CD4-positive, alpha-beta T cell treated with Interleukin-6 at 100 ng/mL for 8 hours (primary cell): ENCODE measurements at places on chromosomes 12 and 14.

DNA sequence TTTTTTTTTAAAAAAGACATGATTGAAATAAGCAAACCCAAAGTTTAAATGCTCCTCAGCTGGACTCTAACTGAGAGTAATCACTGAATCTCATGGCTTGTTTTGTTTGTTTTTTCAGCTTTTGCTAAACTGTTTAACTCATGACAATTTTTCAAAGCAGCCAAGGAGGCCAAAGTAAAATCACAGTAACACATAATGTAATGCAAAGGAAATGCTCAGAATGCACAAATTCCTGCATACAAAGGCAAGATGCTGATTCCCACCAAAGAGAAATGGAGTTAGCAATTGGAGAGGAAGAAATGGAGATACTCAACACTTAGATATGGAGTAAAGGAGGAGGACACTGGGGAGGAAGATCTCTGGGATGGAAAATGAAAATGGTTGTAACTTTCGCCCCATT lies 126.2 kb upstream of the SOX5 start:
- DNase-seq = no peak

DNA sequence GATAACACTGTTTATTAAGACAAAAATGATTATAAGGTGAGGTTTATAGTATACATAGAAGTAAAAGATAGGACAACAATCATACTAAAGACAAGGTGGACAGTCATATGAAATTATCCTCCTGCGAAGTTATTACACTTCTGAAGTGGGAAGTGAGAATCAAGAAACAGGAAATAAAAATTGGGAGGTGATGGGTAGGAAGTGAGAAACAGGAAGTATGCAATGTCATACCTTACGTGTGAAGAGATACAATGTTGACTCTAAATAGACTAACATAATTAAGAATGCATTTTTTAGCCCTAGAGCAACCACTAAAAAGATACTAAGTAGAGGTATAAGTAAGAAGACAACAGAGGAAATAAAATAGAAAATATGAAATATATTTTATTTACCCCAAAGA lies 43.7 kb downstream of the GRIN2B start:
- no peak for DNase-seq

DNA sequence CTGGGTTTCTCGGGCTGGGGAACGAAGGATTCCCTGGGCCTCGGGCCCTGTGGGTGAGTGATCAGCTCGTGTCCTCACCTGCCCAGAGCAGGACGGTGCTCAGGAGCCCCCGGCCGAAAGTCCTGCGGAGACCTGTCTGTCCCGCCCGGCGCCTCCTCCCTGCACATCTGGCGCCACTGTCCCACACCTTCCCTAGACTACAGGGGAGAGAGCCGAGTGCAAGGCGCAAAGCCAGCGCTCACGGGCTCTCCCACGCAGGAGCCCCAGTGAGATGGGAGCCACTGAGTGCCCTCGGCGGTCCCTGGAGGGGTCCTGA lies 13.1 kb upstream of the TEX22 start:
- DNase-seq = no peak

DNA sequence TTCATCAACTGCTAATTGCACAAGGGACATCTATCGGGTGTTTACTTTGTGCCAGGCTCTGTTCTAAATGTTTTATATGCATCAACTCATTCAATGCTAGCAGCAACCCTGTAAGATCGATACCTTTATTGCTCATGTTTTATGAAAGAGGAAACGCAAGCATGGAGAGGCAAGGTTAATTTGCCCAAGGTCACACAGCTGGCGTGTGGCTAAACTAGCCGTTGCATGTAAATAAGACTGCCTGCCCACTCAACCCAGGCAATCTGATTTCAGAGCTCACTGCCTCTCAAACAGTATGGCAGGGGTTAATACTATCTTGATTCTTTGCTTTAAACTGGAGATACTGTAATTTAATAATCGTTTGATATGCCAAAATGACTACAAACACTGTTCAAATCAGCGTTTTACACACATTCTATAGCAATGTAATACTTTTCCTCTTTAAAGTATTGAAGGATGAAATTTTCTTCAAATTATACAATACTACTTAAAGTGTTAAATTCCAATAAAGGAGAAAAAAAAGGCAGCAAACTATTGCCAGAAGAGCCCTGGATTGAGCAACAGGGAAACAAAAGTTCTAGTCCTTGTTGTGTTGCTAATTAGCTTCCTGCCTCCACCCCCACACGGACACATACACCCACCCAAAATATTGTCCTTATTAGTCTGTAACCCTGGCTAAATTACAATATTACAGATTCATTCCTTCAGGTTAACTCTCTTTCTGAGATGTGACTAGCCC lies 39.1 kb upstream of the DHRS7 start:
- no peak for DNase-seq

GRCh38 chr12:76925135-76925534 lies 46.3 kb upstream of the CSRP2 start:
- no peak for DNase-seq

DNA sequence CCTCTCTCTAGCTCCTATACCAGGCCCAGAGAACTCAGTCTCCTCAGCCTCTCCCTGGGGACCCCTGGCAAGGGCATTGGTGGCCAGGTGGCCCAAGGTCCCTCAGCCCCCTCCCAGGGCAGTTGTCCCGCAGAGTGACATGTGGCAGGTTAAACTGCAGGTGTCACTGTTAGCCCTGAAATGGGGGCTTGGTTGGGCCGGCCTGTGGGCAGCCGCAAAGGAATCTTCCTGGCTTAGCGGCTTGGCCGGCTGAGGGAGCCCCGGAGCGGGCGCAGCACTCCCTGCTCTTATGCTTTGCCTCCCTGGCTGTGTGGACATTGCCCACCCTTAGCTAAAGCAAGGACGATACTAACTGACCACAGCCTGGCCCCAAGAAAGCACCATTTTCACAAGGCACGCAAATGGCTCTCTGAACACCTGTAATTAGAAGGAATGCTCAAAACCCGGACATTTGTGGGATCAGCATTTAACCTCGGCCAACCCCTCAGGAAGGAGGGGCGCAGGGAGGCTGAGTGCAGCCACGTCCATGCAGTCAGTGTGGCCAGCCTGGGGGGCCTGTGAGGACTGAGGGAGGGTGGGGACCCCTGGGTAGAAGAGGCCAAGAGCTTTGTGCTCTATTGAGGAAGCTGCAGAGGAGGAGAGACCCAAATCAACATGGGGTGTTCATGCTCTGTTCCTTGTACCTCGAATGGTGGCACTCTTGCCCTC lies 82.2 kb downstream of the PAPOLA start:
- no peak for DNase-seq

DNA sequence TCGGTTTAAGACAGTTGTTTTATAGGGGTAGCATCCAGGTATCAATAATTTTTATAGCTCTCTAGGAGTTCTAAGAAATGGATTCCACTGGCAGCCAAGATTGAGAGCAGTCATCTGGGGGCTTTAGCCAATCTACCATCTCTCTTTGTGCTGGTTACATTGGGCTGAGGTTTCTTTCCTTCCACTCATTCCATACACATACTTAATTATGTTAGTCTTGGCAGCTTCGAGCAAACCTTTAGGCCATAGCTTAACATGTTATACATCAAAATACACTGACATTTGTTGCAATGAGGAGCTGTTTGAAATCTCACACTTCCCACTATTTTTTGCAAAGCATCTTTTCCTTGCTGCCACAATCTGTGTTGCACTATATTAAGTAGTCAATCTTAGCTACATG lies 63.1 kb downstream of the ARMH4 start:
- DNase-seq = no peak

DNA sequence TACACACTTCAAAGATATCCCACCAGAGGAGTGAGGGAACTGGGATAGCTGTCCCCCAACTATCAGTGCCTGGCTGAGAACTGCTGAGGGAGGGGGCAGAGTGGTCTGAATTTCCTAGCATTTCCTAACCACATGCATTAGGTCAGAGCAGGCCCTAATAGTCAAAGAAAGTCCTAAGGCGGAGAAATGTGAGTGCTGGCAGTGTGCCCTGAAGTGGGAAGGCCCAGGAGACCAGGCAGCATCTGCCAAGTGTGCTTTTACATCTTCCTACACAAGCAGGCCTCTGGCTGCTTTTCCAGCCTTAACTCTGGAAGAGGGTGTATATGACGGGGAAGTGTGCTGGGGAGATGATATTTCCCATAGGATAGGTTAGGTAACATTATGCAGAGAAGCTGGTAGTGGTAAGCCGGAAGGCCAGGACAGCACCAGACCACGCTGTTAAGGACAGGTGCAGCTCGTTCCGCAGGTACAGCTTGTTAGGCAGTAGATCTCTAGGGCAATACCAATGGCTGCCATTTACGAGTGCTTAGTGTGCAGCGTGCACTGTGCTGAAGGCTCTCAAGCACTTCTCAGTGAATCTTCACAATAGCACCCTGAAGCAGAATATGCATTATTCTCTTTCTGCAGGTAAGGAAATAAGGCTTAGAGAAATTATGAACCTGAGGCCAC lies 9.1 kb upstream of the CCDC198 start:
- no peak for DNase-seq

DNA sequence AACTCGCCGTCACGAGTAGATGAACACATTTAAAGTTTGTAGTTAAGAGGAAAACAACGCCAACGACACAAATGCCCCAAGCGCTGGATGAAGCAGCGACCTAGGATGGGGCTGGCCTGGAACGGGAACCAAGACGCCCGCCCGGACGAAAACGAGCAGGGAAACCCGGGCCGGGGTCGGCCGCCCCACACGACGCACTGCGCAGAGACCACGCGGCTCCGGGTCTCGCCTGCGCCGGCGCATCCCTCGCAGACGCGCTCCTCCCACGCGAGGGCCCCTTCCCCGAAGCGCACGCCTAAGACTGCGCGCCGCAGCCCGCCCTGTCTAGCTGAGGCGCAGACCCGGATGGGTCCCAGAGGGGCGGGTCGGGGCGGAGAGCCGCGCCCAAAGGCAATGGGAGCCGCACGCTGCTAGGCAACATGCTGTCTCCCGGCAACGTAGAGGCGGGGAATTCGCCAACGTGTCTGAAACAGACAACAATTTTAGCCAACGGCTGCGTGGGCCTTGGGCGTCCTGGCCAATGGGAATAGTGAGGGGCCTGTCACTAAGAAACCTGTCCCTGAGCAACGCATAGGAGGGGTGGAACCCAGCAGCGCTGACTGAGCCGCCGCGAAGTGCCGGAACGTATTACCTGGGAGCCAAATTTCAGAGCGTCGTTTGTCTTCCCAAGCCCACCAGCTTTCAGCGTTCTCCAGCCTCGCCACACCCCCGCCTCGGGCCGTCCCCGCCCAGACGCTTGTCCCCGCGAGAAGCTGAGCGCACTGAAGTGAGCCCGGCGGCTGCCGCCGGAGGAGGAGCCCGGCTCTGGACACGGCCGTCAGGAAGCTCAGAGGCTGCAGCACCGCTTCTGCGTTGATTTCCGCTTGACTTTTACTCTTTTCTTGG lies 21.0 kb upstream of the CHFR start:
- peak; percentile 96 for DNase-seq

DNA sequence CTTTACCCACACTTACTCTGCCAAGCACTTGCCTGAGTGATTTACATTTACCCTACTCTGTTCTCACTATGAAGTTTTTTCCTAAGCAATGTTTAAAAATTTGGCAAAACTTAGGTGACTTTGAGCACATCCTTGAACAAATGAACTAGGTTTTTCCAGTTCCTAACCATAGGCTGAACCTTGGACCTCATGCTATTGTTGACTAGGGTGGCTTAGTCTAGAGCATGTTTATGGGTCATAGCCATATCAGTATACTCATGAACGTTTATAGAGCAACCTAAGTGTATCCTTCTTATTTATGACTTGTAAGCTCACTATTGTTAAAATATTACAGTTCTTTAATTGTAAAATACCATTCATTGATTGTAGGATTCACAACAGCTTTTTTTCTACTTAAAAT lies 85.0 kb upstream of the KRR1 start:
- no peak for DNase-seq

- no peak for DNase-seq
Measured at GRCh38 chr12:127176804-127177203, 1090.2 kb upstream of the TMEM132C start.

- DNase-seq = no peak
Measured at GRCh38 chr12:106733660-106734059, 40.8 kb upstream of the RIC8B start.

GRCh38 chr14:55301437-55302121 lies 30.4 kb downstream of the FBXO34 start:
- DNase-seq = no peak

DNA sequence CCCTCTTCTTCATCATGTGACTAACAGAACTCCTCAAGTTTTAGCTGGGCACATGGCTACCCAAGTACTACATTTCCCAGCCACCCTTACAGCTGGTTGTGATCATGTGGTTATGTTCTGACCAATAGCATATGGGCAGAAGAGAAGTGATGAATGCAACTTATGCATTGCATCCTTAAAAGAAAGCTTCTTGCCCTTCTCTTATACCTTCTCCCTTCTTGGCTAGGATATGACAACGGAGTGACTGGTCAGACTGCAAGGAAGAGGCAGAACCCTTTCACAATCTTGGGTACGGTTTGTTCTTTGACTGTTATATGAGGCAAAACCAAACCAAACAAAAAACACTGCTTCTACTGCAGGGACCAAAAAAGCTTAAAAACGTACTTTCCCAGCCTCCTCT lies 66.5 kb upstream of the MAX start:
- DNase-seq = no peak

DNA sequence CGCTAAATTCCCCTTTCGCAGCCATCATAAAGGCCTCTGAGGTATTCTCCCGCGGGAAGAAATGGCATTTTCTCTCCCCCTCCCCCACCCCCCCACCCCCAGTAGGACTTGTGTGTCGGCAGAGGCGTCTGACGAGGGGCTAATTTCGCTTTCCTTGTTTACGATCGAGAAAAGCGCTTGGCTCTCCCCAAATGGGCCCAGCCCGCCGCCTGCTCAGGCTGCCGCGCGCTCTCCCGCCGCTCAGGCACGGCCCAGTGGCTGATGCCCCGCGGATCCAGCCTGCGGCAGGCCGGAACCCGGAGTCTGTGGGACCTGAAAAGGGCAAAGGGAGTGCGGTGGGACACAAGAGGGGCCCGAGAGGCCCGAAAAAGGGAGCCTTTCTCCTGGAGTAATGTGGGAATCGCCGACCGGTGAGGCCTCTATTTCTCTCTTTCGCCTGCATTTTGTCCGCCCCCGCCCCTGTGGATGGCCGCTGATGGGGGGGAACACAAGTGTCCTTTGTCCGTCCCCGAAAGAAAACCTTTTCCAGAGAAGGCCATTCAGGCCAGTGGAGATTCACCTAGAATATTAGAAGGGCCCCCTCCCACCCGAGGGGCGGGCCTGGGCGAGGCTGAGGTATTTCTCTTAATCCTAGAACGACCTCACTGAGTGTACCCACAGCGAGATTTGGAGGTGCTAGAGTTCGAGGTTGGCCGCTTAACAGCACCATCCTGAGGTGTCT lies 9.0 kb upstream of the HOXC6 start:
- no peak for DNase-seq

- no peak for DNase-seq
Measured at GRCh38 chr14:91031666-91032065, 28.8 kb downstream of the RPS6KA5 start.
